ENCODE measurements at places on chromosomes 7 and 10.

- no peak for DNase-seq
Observed at GRCh38 chr7:89761173-89761572, 393.1 kb upstream of the STEAP1 start.

DNA sequence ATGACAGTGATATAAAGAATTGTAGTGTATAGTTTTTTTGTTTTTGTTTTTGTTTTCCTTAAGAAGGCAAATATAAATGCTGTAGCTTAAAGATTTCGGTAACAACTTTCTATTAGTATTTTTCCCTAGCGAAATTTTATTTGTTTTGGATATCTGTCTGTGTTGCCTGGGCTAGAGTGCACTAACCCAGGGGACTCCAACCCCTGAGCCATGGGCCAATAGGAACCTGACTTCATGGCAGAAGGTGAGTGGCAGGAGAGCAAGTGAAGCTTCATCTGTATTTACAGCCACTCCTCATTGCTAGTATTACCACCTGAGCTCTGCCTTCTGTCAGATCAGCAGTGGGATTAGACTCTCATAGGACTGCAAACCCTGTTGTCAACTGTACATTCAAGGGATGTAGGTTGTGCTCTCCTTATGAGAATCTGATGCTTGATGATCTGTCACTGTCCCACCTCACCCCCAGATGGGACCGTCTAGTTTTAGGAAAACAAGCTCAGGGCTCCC, 65.4 kb upstream of the CCAR1 start:
- no peak for DNase-seq

GRCh38 chr7:38398725-38399321, 125.4 kb upstream of the TARP start:
- peak; percentile 50 for DNase-seq

- DNase-seq = no peak
Observed at GRCh38 chr7:135217645-135218509, 6.6 kb upstream of the WDR91 start.

GRCh38 chr7:30348083-30348560, 63.7 kb downstream of the ZNRF2 start:
- DNase-seq = peak; percentile 85

GRCh38 chr7:68107261-68107660, 1110.6 kb downstream of the TYW1 start:
- DNase-seq = no peak

GRCh38 chr10:672992-673391, 16.5 kb downstream of the DIP2C start:
- no peak for DNase-seq

- no peak for DNase-seq
Observed at GRCh38 chr10:119759832-119760231, 34.0 kb downstream of the INPP5F start.

- no peak for DNase-seq
Observed at GRCh38 chr10:97163181-97163580, 22.6 kb downstream of the SLIT1 start.

- DNase-seq = no peak
Observed at GRCh38 chr10:77212632-77213031, 425.0 kb downstream of the KCNMA1 start.

DNA sequence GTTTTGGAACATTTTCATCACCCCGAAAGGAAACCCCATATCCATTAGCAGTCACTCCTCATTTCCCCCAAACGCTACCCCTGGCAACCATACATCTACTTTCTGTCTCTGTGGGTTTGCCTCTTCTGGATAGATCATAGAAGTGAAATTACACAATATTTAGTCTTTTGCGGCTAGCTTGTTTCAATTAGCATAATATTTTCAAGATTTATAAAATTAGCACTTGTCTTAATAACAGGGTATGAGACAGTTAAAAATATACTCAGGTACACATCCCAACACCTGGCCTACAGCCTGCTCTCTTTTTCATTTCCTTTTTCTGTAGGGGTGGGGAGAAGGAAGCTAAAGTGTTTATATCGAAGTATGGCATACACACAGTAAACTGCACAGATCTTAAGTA, 81.4 kb upstream of the LRGUK start:
- no peak for DNase-seq

DNA sequence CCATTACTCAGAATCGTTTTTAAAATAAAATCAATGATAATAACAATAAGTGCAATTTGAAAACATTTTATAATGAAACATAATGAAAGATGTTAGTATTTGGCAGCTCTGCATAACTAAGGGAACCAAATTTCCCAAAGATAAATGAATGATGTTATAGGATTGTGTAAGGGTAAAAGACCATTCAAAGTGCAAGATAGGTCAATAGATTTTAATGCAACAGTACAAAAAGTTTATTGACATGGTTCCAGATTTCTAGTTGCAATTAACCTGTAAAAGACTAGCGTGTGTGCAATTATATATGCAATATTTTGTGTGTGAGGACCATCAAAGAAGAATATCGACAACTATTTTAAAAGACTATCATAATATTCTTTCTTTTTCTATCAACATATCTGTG, 122.3 kb downstream of the MDFIC start:
- DNase-seq = no peak

DNA sequence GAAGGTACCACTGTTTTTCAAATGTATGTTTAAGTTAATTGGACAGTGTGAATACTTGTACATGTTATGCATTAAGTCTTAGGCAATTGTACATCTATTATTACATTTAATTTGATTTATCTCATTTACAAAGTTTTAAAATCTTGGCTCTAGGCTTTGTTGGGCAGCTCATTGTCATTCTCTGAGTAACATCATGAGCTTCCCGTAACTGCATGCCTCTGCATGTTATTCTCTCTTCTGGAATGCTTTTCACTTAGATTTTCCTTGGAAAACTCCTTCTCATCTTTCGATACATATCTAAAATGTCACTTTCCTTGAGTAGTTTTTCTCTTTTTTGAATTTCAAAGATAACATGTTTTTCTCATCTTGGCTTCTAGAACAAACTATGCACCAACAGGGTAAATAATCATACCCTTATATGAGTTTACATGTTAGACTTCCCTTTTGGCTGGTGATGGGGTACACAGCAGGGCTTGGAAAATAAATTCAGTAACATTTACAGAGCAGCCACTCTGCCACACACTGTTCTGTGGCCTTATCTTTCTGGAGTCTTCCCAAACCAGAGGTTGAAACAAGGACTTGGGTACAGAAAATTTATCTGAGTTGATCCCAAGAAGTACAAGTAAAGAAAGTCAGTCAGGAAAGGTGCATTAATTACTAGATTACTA, 42.2 kb upstream of the A1CF start:
- no peak for DNase-seq

DNA sequence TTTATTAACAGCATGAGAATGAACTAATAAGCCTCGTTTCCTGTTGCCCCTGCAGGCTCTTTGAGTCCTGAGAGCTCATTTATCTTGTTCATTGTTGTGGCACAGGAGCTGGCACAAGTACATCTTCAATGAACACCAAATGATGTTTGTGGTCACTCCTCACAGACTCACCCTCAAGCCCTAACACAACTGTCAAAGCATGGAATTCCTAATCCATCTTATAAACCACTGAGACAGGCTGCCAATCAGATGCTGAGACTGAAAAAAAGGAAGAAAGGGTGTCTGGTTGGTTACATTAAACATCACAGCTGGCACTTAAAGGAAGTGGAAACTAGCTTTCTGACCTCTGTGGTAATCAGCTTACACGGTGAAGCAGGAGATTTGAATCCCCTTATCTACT, 7.7 kb upstream of the CCDC172 start:
- DNase-seq = no peak

DNA sequence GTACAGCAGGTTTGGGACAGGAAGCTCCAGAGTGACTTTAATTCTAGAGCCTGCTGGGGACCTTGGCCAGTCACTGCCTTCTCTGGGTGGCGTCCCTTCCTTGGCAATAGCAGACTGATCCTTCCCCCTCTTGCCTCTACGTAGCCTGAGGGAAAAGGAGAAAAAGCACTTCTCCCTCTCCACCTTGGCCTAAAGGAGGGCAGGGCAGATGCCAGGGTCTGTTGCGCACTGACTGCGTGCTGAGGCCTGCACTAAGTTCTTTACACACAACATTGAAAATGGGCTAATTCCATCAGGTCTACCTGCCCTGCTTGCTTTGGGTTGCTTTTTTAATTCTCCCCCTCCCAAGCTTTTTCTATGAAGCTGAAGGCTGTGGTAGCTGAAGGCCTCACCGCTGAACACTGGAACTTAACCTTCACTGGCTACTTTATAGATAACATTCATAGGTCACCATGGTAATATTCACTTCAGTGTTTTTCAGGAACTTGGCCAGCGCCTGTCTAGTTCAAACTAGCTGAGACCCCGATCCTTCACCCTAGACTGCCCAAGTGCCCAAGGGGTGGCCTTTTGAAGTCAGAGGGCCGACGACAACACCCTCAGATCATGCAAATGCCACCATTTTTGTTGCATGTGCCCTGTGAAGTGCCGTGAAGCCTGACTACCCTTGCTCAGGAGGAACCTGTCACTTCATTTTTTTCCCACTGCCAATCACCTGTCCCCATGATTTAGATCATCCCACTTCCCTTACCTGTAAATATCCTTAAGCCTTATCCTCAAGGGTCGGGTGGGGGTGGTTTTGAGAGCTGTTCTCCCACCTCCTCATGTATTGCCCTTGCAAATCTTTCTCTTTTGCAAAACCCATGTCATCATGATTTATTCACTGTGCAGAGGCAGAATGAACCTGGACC, 28.7 kb downstream of the PRF1 start:
- DNase-seq = no peak

Measured in CD4-positive, alpha-beta T cell treated with Interleukin-15 for 4 hours (primary cell).